ENCODE measurements at places on chromosomes 2 and 18. TPM values are rescaled to one million over a fixed set of nuclear protein-coding genes. Genes with fewer than 3 reads are reported as not detected.
A peak's percentile ranks its signal among the peaks of the same experiment; 100 is the strongest.

DNA sequence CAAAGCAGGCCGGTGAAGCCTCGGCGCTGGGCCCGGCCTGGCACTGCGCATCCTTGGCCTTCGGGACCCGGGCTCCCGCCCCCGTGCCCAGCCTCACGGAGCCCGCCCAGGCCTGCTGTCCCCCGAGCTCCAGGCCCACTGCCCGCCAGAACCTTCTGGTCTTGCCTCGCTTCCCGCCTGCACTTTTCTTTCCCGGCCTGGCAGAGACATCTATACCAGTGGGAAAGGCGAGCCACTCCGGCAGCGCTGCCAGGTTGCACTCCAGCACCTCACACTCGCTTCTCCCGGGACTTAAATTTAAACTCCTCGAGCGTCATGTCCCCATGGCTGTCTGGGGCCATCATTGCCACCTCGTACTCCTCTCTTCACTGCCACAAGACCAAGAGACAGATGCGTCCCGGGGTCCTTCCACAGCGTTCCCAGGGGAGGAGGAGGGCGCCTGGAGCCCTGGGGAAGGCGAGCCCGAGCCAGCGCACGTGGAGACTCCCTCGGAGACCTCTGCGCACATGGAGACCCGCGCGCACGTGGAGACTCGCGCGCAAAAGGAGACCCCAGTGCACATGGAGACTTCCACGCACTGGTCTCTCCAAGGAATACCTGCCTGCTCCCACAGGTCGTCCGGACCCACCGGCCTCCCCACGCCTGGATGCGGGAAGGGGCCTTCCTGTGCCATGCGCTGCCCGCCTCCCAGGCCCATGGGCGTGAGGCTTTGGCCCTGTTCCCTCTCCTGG is 253.1 kb upstream of the SALL3 start:
- H3K36me3 ChIP-seq, result no peaks in the 10 kb centered on the region
- no peak overlapping the region for H3K27ac ChIP-seq
- DNase-seq, result no peak
- H3K4me1 ChIP-seq, result no peaks in the 10 kb centered on the region
- no peaks in the 10 kb centered on the region for H3K27me3 ChIP-seq

DNA sequence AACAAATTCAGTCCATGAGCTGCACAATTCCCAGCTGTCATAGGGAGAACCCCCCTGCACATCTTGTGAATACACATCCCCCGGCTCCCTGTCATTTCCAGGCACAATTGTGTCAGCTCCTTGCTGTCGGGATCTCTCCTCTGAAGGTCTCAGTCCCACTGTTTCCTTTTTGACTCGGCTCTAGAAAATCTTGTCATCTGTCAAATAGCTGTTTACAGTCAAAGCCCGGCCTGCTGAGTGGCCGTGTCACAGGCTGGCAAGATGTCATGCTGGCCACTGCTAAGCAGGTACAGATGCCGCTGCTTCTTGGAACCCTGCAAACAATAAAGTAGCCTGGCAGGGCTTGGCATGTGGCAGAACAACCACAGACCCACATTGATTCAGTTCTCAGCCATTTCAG is 61.7 kb downstream of the LYPD1 start:
- no peaks in the 10 kb centered on the region for H3K27me3 ChIP-seq
- H3K36me3 ChIP-seq, result no peaks in the 10 kb centered on the region
- no peak overlapping the region for H3K4me3 ChIP-seq
- H3K27ac ChIP-seq, result no peak overlapping the region
- no peak for DNase-seq

- H3K4me3 ChIP-seq, result no peak overlapping the region
- no peaks in the 10 kb centered on the region for H3K4me1 ChIP-seq
Observed at GRCh38 chr2:226431288-226431948, 368.2 kb downstream of the IRS1 start.

GRCh38 chr2:44937688-44938240 is 3.7 kb upstream of the SIX3 start:
- H3K36me3 ChIP-seq, result no peaks in the 10 kb centered on the region
- no peak overlapping the region for H3K4me3 ChIP-seq
- no peak overlapping the region for H3K27ac ChIP-seq
- peaks cover 38% of the 10 kb centered on the region for H3K4me1 ChIP-seq
- H3K27me3 ChIP-seq, result peaks cover 61% of the 10 kb centered on the region
- DNase-seq, result no peak

GRCh38 chr2:27681841-27682240 is 18.2 kb downstream of the SLC4A1AP start:
- DNase-seq, result no peak
- peaks cover 31% of the 10 kb centered on the region for H3K4me1 ChIP-seq
- H3K27ac ChIP-seq, result no peak overlapping the region
- H3K27me3 ChIP-seq, result no peaks in the 10 kb centered on the region
- H3K36me3 ChIP-seq, result peaks cover 32% of the 10 kb centered on the region

- H3K4me1 ChIP-seq, result no peaks in the 10 kb centered on the region
- H3K27ac ChIP-seq, result no peak overlapping the region
- no peaks in the 10 kb centered on the region for H3K36me3 ChIP-seq
- no peak for DNase-seq
- H3K27me3 ChIP-seq, result no peaks in the 10 kb centered on the region
Observed at GRCh38 chr2:147214914-147215313, 629.9 kb upstream of the ACVR2A start.

DNA sequence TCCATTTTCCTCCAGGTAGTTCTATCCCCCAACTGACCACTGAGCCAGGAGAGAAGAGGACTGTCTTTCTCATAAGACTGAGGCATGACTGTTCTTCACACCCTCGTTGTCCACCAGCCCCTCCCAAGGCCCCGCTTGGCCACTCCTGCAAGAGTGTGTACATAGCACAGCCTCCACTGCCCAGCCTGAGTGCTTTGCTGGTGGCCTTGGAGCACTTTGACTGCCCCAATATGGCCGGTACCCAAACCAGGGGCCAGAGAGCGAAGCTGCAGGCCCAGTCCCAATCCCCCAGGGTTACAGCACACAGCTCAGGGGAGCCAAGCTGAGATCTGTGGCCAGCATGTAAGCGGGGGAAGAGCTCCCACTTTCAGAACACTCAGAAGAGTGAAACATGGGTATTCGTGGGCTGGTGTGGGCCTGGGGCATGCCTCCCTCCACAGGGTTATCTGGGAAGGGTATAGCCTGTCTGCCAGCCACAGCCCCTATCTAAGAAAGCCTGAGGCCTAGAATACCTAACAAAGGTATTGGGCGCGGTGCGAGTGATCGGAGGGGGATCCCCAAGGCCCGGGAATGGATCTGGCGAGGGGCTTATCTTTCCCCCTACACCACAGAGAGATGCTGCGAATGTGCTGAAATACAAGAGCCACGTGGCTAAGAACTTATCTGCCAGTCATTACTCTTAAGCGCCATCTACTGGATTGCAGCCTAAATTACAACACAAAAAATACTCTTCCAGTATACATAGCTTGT is 163.8 kb downstream of the WDPCP start:
- H3K36me3 ChIP-seq, result no peaks in the 10 kb centered on the region
- H3K27ac ChIP-seq, result no peak overlapping the region
- no peaks in the 10 kb centered on the region for H3K27me3 ChIP-seq
- H3K4me3 ChIP-seq, result no peak overlapping the region

- no peak overlapping the region for H3K4me3 ChIP-seq
- no peaks in the 10 kb centered on the region for H3K27me3 ChIP-seq
- no peaks in the 10 kb centered on the region for H3K4me1 ChIP-seq
- DNase-seq, result peak; percentile 27
- no peaks in the 10 kb centered on the region for H3K36me3 ChIP-seq
- no peak overlapping the region for H3K27ac ChIP-seq
Observed at GRCh38 chr2:108988076-108988795, 784 bp downstream of the EDAR start.

GRCh38 chr2:181275643-181276070 is 181.5 kb upstream of the ITGA4 start:
- peak overlapping the region; percentile 24 for H3K27ac ChIP-seq
- no peaks in the 10 kb centered on the region for H3K27me3 ChIP-seq
- H3K36me3 ChIP-seq, result no peaks in the 10 kb centered on the region
- peaks cover 6% of the 10 kb centered on the region for H3K4me1 ChIP-seq

GRCh38 chr2:177727577-177728398 is 335.2 kb downstream of the AGPS start:
- no peak for DNase-seq
- H3K27ac ChIP-seq, result no peak overlapping the region
- no peak overlapping the region for H3K4me3 ChIP-seq
- no peaks in the 10 kb centered on the region for H3K36me3 ChIP-seq
- peaks cover 4% of the 10 kb centered on the region for H3K27me3 ChIP-seq

- no peaks in the 10 kb centered on the region for H3K36me3 ChIP-seq
- no peak overlapping the region for H3K4me3 ChIP-seq
- peak overlapping the region; percentile 0 for H3K27ac ChIP-seq
- peak; percentile 88 for DNase-seq
- H3K4me1 ChIP-seq, result peaks cover 40% of the 10 kb centered on the region
Observed at GRCh38 chr2:172461591-172462372, 34.4 kb downstream of the ITGA6 start.

DNA sequence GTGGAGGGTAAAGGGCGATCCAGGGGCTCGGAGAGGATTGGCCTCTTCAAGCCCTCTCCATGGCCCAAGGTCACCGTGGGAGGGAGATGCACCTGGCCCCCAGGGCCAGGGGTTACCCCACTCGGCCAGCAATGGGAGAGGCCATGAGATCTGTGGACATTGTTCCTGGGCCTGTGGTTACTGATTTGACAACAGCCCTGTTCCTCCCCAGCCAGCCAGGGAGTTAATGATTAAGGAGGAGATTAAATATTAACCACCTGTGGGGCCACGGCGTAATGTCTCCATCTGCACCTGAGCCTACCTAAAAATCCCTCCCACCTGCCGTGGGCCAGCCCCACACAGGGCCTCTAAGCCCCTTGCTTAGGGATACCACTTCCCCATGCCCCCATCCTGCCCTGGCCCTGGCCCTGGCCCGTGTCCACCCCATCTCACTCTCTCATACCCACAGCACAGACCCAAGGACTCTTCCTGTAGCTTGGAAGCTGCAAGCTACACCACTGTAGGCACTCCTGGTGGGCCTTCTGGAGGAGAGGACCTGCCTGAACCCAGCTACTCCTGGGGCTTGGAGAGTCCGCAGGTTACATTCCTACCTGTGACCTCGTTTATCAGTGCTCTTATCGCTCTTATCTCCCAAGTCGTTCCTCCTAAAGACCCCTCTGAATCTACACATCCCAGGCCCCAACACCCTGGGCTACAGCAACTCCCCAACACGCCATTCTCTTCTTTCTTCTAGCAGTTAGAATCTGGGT is 32.1 kb downstream of the ZFP36L2 start:
- peak overlapping the region; percentile 95 for H3K27ac ChIP-seq
- no peak for DNase-seq
- peak overlapping the region; percentile 7 for H3K4me3 ChIP-seq
- no peaks in the 10 kb centered on the region for H3K36me3 ChIP-seq
- peaks cover 73% of the 10 kb centered on the region for H3K4me1 ChIP-seq

- H3K4me1 ChIP-seq, result no peaks in the 10 kb centered on the region
- H3K4me3 ChIP-seq, result no peak overlapping the region
- no peaks in the 10 kb centered on the region for H3K36me3 ChIP-seq
- no peak for DNase-seq
Observed at GRCh38 chr18:67650686-67651385, 134.3 kb upstream of the DSEL start.

DNA sequence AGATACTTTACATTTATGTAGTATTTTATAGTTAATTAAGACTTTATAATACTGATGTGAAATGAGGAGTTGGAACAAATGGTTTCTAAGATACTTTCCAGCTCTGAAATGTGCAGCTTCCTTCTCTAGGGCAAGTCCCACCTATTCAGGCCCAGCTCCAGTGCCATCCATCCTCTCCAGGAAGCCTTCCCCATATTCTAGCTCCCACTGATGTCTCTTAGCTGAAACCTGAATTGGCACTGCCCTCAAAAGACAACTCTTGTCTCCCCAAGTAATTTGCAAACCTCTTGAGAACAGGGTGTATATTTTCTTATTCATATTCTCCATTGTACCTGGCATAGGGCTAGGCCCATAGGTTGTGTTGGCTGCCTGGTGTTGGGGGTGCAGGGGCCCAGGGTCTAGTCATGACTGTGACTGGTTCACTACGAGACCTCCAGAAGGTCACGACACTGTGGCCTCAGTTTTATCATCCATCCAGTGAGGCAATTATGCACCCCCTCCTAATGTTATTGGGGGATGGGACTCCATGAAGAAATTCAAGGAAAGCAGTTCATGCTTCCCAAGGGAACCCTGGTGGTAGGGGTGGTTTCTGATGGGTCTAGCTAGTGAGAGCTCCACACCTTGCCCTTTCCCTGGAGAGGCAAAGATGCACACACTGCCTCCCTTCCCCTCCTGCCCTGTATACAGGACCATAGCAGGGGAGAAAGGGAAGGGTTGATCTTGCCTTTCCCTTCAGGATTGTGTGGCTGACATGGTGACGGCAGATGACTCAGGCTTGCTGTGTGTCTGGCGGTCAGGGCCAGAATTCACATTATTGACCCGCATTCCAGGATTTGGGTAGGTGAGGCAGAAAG is 2.8 kb downstream of the WDR54 start:
- peaks cover 9% of the 10 kb centered on the region for H3K36me3 ChIP-seq
- no peak for DNase-seq
- H3K27me3 ChIP-seq, result no peaks in the 10 kb centered on the region
- no peak overlapping the region for H3K4me3 ChIP-seq

DNA sequence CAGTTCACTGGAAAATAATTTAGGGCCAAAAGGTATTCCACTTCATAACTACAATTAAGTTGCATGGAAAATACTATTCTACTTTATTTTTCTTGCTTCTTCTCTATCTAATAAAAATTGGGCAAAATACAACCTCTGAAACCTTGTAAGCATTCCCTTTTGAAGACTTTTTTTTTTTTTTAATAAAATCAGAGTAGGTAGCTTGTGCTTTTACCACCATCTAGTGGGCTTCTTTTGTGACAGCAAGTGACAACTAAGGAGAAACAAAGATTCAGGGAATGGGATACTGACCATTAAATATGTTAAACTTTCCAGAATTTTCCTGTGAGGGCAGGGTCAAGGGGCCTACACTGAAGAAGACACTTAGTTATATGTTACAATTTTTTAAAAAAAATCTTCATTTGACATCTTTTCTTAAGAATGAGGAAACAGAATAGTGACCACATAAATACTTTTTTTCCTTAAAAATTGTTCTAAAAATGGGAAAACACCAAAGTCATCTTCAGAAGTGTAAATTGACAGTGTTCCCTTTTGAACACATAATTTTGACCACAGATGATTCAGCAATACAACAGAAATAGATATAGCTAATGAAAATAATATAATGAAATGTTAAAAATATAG is 1183.2 kb upstream of the ACVR2A start:
- no peak for DNase-seq
- no peaks in the 10 kb centered on the region for H3K36me3 ChIP-seq
- no peaks in the 10 kb centered on the region for H3K4me1 ChIP-seq
- no peaks in the 10 kb centered on the region for H3K27me3 ChIP-seq
- H3K4me3 ChIP-seq, result no peak overlapping the region

DNA sequence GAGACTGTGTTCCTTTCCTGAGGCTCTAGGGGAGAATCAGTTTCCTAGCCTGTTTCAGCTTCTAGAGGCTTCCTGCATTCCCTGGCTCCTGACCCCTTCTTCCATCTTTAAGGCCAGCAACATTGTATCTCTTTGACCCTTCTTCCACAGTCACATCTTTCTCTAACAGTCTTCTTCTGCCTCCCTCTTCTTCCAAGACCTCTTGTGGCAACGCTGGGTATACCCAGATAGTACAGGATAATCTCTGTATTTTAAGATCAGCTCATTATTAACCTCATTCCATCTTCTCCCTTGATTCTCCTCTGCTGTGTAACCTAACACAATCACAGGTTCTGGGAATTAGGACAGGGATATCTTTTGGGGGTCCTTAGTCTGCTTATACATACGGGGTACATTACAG is 8.9 kb upstream of the MYL12A start:
- H3K36me3 ChIP-seq, result no peaks in the 10 kb centered on the region
- no peak overlapping the region for H3K27ac ChIP-seq
- H3K27me3 ChIP-seq, result no peaks in the 10 kb centered on the region
- no peaks in the 10 kb centered on the region for H3K4me1 ChIP-seq
- H3K4me3 ChIP-seq, result no peak overlapping the region
- no peak for DNase-seq

Gene TBR1
- not detected for total RNA-seq

Gene CMPK2
- 8.6 TPM for total RNA-seq

Gene CYP27A1
- 1.6 TPM for total RNA-seq

Gene MPHOSPH10
- 31.4 TPM for total RNA-seq

Gene CYP27C1
- not detected for total RNA-seq

Gene GREB1L
- not detected for total RNA-seq
